Stimulated activated CD4-positive, alpha-beta T cell treated with anti-CD3 and anti-CD28 coated beads, TNF-alpha, amount 100 ng/mL, for 48 hours (primary cell): ENCODE measurements at places on chromosomes 11 and 22.

GRCh38 chr11:11036848-11037732 is 179.2 kb upstream of the ZBED5 start:
- DNase-seq, result no peak

- no peak for DNase-seq
These were observed 28.4 kb upstream of the ARFGAP3 start for GRCh38 chr22:42885446-42885845.

GRCh38 chr11:17748761-17749721 is 14.5 kb downstream of the KCNC1 start:
- DNase-seq, result no peak

DNA sequence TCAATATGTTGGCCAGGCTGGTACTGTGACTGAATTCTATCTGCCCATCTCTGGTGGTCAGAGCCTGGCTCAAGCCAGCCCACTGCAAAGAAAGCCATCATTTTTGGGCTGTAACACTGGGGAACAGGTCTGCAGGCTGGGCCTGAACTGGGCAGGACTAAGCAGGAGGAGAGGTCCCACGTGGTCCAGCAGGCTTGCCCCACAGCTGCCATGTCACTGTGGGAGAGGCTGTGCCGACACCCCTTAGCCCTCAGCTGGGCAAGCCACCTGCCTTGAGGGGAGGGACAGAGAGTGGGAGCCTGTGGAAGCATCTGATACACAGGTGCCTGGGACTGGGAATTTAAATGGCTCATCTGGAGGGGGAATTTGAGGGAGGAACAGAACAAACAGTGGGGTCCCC is 66.7 kb upstream of the CLTCL1 start:
- DNase-seq, result no peak

DNA sequence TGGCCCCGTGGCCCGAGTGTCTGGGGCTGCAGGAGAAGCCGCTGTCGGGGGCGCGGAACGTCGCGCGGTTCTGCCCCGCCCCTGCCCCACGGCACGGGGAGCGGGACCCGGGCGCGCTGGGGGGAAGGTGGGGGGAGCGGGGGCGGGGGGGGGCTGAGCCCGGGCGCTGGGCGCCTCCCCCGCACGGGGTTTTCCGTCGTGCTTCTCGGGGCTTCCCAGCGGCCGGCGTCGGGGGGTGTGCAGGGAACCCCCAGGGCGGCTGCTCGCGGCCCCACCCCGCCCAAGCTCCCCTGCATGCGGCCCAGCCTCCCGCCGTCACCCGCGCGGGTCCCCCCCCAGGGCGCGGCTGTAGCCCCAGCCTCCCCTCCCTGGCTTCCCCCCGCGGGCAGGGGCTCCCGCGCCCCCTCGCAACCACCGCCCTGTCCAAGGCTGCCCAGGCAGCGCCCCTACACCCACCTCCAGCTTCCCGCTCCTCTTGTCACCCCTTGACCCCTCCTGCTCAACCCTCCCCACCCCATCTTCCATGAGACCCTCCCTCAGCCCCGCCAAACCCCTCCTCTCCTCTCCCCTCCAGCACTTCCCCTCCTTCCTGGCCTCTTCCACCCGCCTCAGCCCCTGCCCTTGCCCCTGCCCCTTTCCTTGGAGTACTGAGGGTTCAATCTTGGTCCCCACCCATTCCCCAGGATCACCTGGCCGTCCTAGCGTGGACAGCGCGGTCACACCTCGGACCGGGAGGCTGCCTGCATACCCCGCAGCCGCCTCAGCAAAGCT is 1.7 kb downstream of the IL17REL start:
- no peak for DNase-seq

DNA sequence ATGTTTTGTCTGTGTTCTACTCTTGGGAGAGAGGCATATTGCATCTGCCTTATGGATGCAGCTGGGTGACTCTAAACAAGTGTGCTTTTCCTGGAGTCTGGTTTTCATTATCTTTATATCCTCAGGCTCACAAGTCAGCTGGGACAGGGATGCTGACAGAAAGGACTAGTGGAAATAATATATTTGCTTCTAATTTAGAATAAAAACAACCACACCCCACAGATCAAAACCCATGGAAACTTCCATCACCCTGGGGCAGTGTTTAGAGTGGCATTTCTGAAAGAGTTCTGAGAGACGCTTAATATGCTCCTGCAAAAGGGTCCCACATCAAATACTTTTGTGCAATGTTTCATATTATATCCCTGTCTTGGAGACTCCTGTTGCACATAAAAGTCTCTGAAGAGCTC is 20.8 kb downstream of the KCNE3 start:
- no peak for DNase-seq

DNA sequence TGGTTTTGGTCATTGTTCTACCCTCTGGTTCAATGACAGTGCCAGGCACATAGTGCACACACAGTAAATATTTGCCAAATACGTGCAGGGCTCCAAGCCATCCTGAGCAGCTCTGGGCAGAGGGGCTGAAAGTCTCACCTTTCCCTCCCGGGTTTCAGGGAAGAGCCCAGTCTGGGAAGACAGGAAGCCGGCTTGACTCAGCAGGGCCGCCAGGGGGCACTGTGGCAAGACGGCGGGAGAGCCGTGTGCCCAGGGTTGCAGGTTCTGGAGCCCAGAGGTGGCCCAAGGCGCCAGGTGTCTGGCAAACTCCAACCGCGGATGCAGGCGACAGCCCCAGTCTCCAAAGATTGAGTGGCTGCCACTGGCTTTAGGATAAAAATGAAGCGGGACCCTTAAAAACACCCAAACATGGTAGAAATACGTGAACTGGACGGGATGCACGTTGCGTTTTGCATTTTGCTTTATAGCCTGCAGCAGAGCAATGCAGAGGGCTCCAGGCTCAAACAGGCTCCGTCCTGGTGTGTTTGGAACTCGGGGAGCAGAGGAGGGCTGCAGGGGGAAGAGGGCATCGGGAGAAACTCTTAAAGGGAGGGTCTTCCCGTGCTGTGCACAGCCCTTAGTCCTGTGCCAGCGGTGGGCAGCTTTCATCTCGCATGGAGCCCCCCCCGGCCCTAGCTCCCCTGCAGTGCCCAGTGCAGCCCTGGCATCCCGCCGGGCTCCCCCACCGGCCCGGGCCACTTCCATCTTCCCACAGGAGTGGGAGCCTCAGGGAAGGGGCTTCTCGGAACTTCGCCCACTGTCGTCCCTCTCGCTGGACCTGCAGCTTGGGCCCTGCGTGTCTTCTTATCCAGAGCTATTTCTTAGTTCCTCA is 10.7 kb downstream of the KRTAP5-5 start:
- DNase-seq, result no peak

DNA sequence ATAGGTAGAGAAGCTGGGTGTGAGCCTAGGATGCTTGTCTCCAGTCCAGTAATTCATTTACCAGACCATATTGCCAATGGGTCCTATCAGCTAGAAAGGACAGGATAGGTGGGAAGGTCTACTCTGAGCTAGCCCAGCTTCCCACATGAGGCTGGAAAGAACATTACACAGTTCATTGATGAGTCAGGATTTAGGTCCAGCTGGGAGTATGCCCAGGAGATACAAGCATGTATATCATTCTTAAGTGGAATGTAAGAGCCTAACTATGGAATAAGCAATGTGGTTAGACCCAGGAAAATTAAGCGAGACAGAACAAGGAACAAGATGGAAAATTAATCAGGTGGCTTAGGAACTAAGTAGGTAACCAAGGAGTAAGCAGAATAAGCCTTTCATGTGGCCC is 59.0 kb upstream of the TBCEL start:
- DNase-seq, result no peak

DNA sequence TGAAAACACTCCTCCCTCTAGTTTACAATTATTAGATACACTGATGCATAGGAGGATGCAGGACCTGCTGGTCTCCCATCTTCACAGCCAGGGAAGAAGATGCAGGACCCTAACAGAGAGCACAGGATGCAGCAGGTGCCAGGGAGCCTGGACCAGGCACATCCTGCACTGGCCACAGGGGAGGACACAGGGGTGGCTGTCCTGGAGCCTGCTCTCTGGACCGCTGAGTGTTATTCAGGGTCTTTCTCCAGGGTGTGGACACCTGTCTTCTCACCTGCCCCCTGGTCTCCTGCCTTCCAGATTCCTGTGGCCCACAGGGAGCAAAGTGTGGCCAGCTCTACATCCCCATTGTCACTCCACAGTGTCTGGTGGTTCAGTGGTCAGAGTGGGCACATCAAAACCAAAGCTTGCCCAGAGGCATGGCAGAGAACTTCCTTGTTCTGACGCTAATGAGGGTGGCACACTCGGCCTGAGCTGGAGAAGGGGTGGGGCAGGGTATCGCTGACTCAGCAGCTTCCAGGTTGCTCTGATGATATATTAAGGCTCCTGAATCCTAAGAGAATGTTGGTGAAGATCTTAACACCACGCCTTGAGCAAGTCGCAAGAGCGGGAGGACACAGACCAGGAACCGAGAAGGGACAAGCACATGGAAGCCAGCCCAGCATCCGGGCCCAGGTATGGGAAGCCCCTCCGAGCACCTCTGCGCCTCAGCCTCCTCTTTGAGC is at the start of gene APOBEC3A:
APOBEC3A (plus strand) TSS at position 564 of the 725 bp plus-strand sequence; CDS start at position 647, 83 bp downstream.
- DNase-seq, result no peak

DNA sequence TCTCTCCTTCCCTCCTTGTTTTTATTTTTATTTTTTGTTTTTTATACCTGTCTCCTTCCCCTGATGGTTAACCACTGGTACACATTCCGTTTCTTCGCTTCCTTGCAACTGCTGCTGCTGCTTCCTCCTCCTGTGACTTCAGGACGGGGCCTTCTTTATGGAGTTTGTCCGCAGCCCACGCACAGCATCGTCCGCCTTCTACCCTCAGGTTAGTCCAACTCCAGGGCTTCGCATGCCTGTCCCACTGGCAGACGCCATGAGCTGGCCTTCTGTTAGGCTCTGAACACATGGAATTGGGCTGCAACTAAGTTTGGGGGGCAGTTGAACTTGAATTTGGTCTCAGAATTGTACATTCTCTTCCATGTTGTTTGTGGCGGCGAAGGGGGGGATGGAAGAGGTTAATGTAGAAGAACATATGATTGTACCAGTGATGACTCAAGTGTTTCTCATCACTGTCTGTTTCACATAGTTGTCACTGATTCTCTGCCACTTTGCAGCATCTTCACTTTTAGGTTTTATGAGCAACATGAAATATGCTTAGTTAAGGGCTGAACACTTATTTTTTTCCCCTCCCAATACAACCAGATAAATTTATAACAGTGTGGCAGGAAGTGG is 83.0 kb upstream of the YWHAH start:
- DNase-seq, result peak; percentile 10

DNA sequence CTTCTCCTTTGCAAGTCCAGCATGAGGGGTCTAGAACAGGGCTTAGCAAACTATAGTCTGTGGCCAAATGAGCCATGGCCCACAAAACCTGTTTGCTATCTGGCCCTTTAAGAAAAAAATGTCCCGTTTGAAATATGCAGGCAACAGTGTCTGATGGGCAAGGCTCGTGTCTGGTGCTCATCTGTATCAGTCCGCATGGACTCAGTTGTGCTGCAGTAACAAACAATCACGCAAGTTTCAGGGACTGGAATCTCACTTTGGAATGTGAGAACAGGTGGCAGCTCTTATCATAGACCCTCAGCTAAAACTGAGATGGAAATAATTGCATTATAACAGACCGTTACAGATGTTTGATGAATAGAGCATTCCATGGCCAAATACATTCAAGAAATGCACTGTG is 19.1 kb upstream of the PVALB start:
- no peak for DNase-seq

DNA sequence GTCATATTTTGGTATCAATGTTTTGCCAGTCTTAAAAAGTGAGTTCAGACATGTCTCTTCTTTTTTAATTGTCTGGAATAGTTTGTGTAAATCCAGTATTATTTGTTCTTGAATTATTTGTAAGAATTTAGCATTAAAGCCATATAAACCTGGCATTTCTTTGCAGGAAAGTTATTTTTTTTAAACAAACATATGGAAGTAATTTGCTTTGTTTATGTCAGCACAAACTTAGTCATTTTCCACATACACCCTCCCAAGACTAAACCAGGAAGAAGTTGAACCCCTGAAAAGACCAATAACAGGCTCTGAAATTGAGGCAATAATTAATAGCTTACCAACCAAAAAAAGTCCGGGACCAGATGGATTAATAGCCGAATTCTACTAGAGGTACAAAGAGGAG is 9.1 kb upstream of the CCDC81 start:
- no peak for DNase-seq

- DNase-seq, result no peak
These were observed 33.9 kb downstream of the PRDM11 start for GRCh38 chr11:45180179-45180847.

DNA sequence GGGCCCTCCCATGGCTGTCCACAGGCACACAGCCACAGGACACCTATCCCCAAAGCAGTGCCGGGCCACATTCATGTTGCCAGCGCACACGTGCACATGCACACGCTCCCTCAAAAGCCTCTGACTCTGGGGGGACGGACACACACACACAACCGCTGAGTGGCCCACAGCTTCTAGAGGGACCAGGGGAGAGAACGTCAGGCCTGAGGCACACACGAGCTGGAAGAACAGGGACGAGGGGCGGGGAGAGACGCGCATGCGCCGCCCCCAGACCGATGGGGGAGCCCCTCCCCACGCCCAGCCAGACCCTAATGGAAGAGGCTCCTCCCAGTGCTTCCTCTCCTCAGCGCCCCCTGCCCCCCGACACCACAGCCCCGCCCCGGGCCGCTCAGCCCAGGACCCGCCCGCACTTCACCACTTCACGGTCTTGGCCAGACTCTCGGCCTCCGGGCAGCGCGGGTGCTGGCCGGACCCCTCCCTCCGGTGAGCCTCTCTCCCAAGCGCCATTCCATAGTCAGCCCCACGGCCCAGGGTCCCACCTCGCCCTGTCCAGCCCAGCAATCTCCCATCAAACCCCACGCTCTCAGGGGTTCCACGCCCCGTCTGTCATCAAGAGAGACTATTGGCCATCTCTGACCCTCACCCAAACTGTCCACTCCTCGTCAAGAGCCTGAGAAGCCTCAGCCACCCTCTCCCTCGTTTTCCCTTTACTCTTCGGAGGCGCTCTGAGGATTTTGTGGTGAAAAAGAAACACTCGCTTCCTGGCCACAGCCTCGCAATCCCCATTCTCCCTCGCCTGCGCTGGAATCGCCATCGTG is 11.7 kb downstream of the NRXN2 start:
- no peak for DNase-seq

DNA sequence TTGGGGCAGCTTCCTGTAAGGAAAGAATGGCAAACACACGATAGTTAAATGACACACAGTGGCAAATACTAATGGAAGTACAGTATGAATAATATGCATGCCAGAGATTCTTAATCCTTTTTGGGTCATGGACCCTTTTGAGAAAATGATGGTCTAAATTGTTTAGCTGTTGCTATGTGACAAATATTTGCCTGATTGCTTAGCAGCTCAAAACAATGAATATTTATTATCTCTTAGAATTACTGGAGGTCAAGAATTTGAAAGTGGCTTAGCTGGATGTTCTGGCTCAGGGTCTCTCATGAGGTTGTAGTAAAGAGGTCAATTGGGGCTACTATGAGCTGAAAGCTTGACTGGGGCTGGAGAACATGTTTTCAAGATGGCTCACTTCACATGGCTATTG is 69.7 kb downstream of the FANCF start:
- DNase-seq, result no peak

DNA sequence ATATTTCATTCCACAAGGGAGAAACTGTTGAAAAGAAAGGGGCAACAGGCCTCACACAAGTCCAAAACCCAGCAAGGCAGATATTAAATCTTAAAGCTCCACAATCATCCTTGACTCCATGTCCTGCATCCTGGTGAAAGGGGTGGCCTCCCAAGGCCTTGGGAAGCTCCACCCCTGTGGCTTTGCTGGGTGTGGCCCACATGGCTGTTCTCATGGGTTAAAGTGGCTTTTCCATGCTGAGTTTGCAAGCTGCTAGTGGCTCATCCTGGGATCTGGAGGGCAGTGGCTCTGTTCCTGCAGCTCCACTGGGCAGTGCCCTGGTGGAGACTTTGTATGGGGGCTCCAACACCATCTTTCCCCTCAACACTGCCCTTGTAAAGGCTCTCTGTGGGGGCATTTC is 106.4 kb downstream of the CTNND1 start:
- no peak for DNase-seq

- DNase-seq, result no peak
These were observed 21.7 kb downstream of the VSIG10L2 start for GRCh38 chr11:125967515-125967914.
